ENCODE measurements at places on chromosomes 2 and 18. TPM values are rescaled to one million over a fixed set of nuclear protein-coding genes. Genes with fewer than 3 reads are reported as not detected.

Gene ZNF892
- 11.5 TPM for total RNA-seq

Gene ZNF385B
- total RNA-seq: 2.5 TPM

Gene LCT
- total RNA-seq: not detected

Gene SLC39A6
- total RNA-seq: 92.3 TPM

DNA sequence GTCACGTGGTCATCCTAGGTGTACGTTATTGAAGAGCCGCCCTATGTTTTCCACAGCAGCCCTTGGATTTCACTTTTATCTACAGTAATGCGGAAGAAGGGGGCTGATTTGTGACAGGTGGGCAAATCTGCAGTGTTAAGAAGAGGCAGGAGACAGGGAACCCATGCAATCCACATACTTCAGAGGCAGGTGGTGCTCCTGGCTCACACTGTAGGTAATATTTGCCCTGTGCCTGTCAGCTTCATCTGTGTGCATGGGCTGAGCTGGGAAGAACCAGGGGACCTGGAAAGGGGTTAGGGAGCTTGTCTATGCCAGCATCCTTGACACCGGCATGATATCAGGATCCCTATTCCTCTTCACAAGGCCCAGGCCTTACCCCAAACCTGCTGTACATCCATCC lies 183.9 kb downstream of the SH3RF3 start:
- no peak for DNase-seq
